Large intestine (tissue), 12 donors: ENCODE measurements at places on chromosomes 12 and 14. TPM values are rescaled to one million over a fixed set of nuclear protein-coding genes. Genes with fewer than 3 reads are reported as not detected.
A peak's percentile ranks its signal among the peaks of the same experiment; 100 is the strongest.

- DNase-seq = peak; percentile 83
These were observed 2.6 kb downstream of the PPP2R5C start for GRCh38 chr14:101763941-101764709.

Gene FGD4
- 18.8 TPM for polyA plus RNA-seq

DNA sequence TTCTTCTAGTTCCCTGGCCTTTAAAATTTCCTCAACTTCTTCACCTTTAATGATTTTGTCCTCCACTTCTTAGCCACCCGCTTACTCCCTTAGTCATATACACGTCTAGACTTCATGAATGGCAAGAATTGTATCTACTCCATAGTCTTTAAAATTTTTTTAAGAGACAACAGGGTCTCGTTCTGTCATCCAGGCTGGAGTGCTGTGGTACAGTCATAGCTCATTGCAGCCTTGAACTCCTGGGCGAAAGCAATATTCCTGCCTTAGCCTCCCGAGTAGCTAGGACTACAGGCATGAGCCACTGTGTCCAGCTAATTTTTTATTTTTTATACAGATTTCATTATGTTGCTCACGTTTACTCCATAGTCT is 47.9 kb downstream of the BBS10 start:
- no peak for DNase-seq

Gene KRT78
- polyA plus RNA-seq = not detected

- DNase-seq = peak; percentile 64
These were observed 790 bp downstream of the SSH1 start for GRCh38 chr12:108856428-108857157.

DNA sequence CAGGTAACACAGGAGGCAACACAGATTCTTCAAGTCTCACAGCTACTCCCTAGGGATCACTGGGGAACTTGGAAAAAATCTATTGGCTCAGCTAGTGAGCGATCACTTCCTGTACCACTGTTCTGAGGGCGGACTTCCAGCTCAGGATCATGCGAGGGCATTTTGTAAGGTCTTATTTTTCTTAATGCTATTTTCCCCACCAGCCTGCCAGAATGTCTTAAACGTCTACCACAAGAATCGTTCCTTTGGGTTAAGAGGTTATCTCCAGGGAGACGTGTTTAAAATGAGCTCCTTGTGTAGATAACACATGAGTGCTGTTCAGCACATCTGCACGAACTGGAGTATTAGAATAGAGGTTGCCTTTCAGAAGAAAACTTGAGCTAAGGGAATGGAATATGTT is 162.6 kb downstream of the ETNK1 start:
- DNase-seq = no peak

DNA sequence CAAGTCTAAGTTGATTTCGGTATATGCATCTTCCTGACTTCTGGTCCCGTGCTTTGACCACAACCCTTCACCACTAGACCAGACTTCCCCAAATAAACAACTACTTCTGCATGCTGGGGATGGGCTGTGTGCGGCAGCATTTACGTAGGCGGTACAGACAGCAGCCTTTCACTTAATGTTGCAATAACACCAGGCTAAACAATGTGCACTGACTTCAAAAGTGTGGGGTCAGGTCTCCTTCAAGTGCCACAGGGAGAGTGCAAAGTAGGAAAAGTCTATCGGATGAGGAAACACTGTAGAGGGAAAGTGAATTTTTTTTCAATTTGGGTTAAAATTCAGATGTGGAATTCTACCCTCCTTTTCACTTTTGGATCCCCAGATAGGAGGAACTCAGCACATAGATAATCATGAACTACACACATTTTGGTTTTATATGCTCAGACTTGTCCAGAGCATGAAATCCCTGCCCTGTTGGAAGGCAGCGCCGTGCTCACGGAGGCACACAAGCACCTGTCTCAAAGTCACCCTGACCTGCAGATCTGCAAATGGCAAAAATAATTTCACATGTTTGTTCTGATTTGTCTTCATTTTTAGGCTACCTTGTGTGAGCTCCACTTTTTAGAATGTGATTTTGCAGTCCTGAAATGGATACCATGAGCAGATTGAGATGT is 3.6 kb upstream of the FOS start:
- no peak for DNase-seq

DNA sequence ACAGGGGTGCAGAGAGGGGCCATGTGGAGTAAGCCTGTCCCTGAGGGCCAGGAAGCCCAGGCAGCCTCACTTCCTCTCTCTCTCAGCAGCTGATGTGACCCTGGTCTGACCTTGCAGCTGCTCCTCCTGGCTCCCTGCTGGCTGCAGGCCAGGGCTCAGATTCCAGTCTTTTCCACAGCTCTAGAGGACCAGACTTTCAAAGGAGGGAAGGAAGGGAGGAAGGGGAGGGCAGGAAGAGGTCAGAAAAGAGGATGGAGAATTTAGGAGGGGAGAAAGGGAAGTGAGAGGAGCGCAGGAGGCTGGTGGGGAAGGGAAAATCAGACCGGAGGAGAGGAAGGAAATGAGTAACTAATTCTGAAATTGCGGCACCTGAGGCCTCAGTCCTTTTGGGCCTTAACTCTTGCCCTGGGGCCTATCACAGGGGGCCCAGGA is 40.9 kb upstream of the VASH1 start:
- peak; percentile 50 for DNase-seq

GRCh38 chr12:114254998-114255397 is 150.9 kb downstream of the TBX5 start:
- DNase-seq = no peak

Gene CLEC9A
- 2.5 TPM for polyA plus RNA-seq

Gene ADIPOR2
- 52.7 TPM for polyA plus RNA-seq

GRCh38 chr12:68883151-68883550 is 49.8 kb downstream of the CPM start:
- no peak for DNase-seq

DNA sequence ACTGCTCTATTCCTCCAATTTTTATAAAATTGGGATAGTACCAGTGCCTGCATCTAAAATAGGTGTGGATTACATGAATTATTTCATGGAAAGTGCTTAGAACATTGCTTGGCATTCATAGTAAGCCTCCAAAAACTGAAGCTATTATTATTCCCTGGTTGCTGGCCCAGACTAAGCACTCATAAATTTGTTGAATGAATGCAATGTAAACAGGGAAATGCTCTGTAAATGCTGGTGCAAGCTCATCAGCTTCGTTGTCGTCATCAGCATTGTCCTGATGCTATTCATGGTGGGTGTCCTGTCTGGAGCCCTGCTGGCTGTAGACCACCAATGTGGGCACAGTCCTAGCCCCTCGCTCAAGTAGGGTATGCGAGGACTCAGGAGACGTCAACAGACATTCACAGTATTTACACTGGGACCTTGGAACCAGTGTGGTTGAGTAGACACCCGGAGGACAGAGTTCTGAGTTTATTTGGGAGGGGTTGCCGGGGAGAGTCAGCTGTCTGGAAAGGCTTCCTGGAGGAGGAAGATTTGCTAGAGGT is 16.5 kb downstream of the BDKRB2 start:
- DNase-seq = no peak

GRCh38 chr12:15918066-15918465 is 6.9 kb downstream of the DERA start:
- no peak for DNase-seq

GRCh38 chr14:22433069-22433468 is 156.0 kb downstream of the DAD1 start:
- no peak for DNase-seq

DNA sequence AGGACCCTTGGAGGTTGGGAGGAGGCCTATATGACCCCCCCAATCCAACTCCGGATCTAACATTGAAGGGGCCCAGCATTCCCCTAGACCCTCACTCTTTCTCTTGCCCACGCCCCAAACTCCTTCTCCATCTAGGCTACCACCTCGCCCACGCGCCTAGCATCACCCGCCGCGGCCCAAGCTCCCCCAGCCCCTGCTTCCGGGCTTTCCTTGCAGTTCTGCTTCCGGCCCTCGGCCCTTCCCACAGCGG is 445 bp downstream of the CERS5 start:
- DNase-seq = no peak

Gene BHLHE41
- 21.0 TPM for polyA plus RNA-seq

Gene AHNAK2
- polyA plus RNA-seq = 3.3 TPM

Gene AMN
- polyA plus RNA-seq = 327 TPM

DNA sequence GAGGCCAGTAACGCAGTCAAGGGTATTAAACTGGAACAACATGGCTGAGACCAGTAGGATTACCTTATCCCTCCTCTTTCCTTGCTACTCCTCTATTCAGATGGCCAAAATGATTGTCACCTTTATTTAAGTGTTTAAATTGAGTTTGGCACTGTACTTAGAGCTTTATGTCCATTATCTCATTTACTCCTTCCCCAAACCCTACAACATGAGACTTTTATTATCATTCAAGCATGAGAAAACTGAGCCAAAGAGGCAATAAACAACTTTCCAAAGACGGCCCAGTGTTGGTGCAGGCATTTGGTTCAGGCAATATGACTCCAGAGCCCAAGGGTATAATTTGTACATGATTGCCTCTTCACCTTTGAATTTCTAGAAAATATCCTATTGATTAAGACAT is 370.9 kb upstream of the KITLG start:
- no peak for DNase-seq

- no peak for DNase-seq
These were observed 7.6 kb upstream of the CCDC184 start for GRCh38 chr12:48175613-48176416.

DNA sequence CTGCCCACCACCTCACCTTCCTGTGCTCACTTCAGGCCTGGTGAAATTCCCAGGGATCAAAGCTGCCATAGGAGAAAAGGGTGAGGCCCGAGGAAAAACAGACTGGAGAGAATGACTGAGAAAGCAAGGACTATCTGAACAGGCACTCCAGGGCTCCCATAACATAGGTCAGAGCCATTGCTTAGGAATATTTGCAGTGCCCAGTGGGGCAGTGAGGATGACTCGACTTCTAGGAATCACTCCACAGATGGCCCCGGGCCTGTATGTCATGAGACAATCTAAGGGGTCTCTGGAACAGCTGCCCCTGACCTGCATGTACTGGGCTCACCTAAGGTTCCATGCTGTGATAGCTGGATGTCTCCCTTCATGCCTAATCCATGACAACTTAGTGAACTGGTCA is 51.6 kb downstream of the GPHB5 start:
- DNase-seq = no peak

Gene CCDC196
- 0.72 TPM for polyA plus RNA-seq

GRCh38 chr14:22849212-22849819 is 12.9 kb downstream of the MMP14 start:
- no peak for DNase-seq

Gene NUAK1
- polyA plus RNA-seq = 3.1 TPM

Gene STXBP6
- polyA plus RNA-seq = 27.8 TPM

Gene ADAM21
- 0.09 TPM for polyA plus RNA-seq

Gene SIRT4
- 3.2 TPM for polyA plus RNA-seq

Gene KRT73
- 0.97 TPM for polyA plus RNA-seq

DNA sequence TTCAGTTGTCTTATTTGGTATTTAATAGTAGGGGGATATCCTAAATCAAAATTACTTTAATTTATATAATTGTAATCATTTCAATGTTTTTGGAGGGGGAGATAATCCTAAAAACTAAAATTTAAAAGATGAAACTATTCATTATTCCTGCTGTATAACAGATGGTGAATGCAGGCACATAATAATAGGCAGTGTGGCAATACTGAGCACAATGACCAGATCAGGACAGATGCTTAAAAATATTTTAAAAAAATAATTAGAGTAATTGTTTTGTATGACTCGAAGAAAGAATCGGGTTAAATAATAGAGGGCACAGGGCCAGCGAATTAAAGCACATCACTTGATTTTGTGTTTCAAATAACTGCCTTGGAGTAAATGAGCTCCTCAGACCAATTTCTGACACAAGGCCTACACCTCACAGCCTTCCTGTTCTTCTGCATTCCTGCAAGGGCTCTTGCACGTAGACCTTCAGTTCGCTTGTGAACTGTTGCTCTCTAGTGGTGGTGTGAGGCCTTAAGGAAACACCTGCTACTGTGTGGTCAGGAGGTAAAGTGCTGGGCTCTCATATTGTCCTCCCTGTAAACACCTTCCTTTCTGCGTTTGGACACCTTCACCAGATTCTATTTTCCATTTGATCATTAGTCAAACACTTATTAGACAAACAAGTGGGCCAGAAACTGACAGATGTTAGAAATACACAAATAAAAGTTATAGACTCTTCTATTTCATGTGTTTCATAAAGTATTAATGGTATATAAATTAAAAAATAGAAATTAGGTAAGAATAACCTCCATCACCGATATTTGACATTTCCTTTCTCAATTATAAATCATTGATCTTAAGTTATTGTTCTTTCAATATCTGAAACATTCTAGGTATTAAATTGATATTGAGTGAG is 29.3 kb upstream of the KLRF1 start:
- DNase-seq = peak; percentile 42

Gene USP15
- polyA plus RNA-seq = 66.1 TPM

GRCh38 chr14:99679543-99679942 is 4.6 kb upstream of the CYP46A1 start:
- no peak for DNase-seq

Gene MFAP5
- 7.6 TPM for polyA plus RNA-seq

GRCh38 chr12:87667378-87667777 is 361.8 kb downstream of the C12orf50 start:
- no peak for DNase-seq

DNA sequence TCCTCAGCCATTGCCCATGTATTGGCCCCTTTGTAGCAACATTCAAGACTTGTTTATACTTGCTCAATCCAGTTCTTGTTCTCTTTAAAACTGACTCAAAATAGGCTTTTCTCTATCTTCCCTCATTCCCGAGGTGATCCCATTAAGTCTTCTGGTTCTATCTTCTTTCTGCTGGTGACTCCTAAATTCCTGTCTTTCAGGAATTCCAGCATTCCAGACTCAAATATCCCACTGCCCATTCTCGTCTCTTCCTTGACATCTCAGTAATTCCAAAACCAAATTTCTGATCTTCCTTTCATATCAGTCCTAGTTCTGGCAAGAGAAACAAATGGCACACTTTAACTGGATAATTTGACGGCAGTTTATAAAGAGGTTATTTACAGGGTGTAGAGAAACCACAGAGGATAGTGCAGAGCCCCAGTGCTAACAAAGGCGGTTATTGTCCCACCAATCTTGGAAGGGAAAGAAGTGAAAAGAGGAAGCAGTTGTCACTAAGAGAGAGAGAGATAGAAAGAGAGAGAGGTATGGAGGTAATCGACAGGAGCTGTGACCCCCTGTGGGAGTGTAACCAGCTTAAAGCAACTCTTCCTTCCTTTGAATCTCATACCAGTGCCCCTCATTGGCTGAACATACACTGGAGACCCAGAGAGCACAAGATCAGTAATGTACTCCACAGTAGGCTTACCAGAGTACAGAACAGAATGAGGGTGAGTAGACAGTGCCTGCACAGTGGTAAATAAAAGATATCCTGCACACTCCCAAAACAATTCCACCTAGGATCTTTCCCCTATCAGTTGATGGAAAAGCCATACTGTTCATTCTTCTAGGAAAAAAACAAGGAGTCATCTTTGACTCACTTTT is 177.6 kb upstream of the LMNTD1 start:
- no peak for DNase-seq

GRCh38 chr14:95330591-95331370 is 11.1 kb upstream of the CLMN start:
- no peak for DNase-seq

Gene LRRC23
- 8.2 TPM for polyA plus RNA-seq

DNA sequence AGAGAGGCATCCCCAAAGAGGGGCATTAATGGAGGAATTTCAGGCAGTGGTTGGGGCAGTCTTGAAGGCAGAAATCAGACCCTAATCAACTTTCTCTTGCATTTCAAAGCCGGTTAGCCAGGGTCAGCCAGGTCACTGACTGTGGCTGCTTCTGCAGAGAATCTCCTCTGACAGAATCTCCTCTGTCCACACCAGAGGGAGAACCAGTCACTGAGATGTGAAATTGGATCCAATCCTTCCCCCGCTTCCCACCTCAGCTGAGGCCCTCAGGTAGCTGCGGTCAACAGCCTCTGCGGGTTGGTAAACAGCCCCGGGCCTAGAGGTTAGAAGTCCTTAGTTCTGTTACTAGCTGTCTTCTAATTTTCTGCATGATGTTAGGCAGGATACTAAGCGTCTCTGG is 39.8 kb upstream of the NUAK1 start:
- DNase-seq = no peak
